ENCODE measurements at places on chromosomes 7 and 10. TPM values are rescaled to one million over a fixed set of nuclear protein-coding genes. Genes with fewer than 3 reads are reported as not detected.

The OR2A5 gene
- polyA plus RNA-seq: not detected

DNA sequence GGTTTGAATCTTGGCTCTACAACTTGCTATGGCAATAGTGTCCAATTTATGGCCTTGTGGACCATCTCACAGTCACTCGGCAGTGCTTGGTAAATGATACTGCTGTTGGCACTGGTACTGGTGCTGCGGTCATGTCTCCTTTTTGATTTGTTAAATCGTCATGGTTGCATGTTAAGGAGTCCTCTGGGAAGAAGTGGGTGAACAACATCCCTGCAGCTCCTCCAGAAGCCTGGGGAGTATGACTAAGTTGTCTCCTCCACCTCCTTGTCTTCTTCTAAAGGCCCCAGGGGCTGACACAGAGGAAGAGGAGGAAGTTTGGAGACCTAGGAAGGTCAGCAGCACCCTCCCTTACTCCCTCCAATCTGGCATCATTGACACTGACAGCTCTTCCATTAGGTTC, 8.5 kb downstream of the ITPRIP start:
- no peaks in the 10 kb centered on the region for H3K36me3 ChIP-seq
- H3K27ac ChIP-seq: peak overlapping the region; percentile 99
- peaks cover 100% of the 10 kb centered on the region for H3K4me1 ChIP-seq

The CYP3A5 gene
- 0.06 TPM for polyA plus RNA-seq

The SERPINE1 gene
- 595 TPM for polyA plus RNA-seq

The H2AZ2 gene
- polyA plus RNA-seq: 161 TPM
